ENCODE measurements at places on chromosomes 1 and 21. TPM values are rescaled to one million over a fixed set of nuclear protein-coding genes. Genes with fewer than 3 reads are reported as not detected.

CYP4Z1 gene
- polyA plus RNA-seq = not detected

- H3K4me1 ChIP-seq = peaks cover 15% of the 10 kb centered on the region
- H3K27ac ChIP-seq = no peak overlapping the region
- no peak for DNase-seq
These were observed 145.0 kb upstream of the FGGY start for GRCh38 chr1:59151860-59152259.

LMX1A gene
- not detected for polyA plus RNA-seq

DNA sequence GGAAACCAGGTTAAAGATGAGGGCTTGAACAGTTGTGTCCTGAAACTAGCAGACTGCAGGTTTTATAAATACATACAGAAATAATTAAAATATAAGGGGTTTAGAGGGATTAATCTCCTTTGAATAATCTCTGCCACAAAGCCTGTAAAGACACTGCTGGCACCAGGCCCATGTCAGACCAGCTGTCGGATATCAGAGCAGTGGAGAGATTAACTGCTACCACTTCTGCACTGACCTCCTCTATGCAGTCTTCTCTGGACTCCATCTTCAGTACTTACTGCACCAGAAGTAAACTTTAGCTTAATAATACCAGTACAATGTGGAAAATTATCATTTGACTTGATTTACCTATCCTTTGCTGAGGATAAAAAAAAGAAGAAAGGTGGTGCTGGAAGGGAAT, 128.6 kb downstream of the LHX4 start:
- H3K4me1 ChIP-seq = peaks cover 25% of the 10 kb centered on the region
- H3K27me3 ChIP-seq = no peaks in the 10 kb centered on the region
- H3K27ac ChIP-seq = no peak overlapping the region
- no peak for DNase-seq

GRCh38 chr1:237619553-237619952, 271.2 kb downstream of the ZP4 start:
- no peak overlapping the region for H3K27ac ChIP-seq
- no peak for DNase-seq
- H3K36me3 ChIP-seq = no peaks in the 10 kb centered on the region

S100A2 gene
- polyA plus RNA-seq = not detected

DNA sequence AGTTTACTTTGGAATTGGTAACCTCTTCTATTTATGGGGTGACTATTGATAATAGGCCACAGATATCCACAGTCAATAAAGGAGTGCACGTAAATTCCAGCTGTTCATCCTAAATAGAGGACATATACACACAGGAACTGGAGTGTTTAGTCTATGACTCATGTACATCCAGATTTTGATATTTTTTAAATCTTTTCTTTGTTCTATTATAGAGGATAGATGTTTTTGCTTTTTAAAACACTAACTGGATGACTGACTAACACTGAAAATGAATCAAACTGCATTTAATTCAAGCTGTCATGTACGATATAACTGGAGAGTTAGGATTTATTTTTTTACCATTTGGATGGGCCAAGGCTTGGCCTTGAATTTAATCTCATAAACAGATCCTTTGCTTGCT, 45.9 kb downstream of the RGL1 start:
- H3K4me3 ChIP-seq = no peak overlapping the region
- no peaks in the 10 kb centered on the region for H3K27me3 ChIP-seq
- no peak for DNase-seq
- H3K4me1 ChIP-seq = no peaks in the 10 kb centered on the region
- no peak overlapping the region for H3K27ac ChIP-seq

ADAMTS5 gene
- polyA plus RNA-seq = 0.86 TPM

DNA sequence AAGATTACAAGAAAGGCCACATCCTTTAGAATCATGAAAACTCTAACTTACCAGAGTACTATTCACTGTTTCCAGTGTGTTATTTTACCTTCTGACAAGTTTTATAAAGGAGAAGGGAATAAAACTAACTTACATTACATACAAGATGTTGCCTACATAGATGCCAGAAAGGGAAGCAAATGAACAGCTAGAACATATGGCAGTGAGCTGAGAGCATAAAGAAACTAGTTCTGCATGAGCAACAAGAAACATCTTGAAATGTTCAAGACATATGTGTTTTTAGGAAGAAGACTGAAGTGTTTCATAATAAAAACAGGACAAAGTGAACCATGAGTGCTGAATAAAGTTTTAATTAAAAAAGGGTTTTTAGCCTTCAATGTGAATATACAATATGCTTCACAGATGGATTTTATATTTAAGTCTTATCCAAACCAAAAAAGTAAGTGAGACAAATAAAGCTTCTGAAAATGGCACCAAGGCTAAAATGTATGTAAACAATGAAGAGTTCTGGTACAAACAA, 39.4 kb downstream of the SLC5A9 start:
- H3K27me3 ChIP-seq = no peaks in the 10 kb centered on the region
- no peak overlapping the region for H3K4me3 ChIP-seq
- no peaks in the 10 kb centered on the region for H3K36me3 ChIP-seq
- no peak for DNase-seq
- no peaks in the 10 kb centered on the region for H3K4me1 ChIP-seq

FCGR3B gene
- 7.5 TPM for polyA plus RNA-seq

GRCh38 chr1:59310549-59311250, 13.8 kb downstream of the FGGY start:
- no peak overlapping the region for H3K4me3 ChIP-seq
- no peaks in the 10 kb centered on the region for H3K36me3 ChIP-seq
- peaks cover 8% of the 10 kb centered on the region for H3K4me1 ChIP-seq
- no peak overlapping the region for H3K27ac ChIP-seq
- no peak for DNase-seq
- no peaks in the 10 kb centered on the region for H3K27me3 ChIP-seq

GRCh38 chr1:115204513-115204912, 115.2 kb upstream of the TSPAN2 start:
- no peaks in the 10 kb centered on the region for H3K27me3 ChIP-seq
- H3K27ac ChIP-seq = no peak overlapping the region
- no peaks in the 10 kb centered on the region for H3K36me3 ChIP-seq
- H3K4me3 ChIP-seq = no peak overlapping the region

MEGF6 gene
- polyA plus RNA-seq = 1.2 TPM
